ENCODE measurements at places on chromosomes 7 and 10. TPM values are rescaled to one million over a fixed set of nuclear protein-coding genes. Genes with fewer than 3 reads are reported as not detected.
A peak's percentile ranks its signal among the peaks of the same experiment; 100 is the strongest.

CFAP70 gene
- not detected for total RNA-seq

FAM13C gene
- 3.4 TPM for total RNA-seq

- peak; percentile 62 for DNase-seq
These were observed 672 bp downstream of the LFNG start for GRCh38 chr7:2520131-2520760.

DNA sequence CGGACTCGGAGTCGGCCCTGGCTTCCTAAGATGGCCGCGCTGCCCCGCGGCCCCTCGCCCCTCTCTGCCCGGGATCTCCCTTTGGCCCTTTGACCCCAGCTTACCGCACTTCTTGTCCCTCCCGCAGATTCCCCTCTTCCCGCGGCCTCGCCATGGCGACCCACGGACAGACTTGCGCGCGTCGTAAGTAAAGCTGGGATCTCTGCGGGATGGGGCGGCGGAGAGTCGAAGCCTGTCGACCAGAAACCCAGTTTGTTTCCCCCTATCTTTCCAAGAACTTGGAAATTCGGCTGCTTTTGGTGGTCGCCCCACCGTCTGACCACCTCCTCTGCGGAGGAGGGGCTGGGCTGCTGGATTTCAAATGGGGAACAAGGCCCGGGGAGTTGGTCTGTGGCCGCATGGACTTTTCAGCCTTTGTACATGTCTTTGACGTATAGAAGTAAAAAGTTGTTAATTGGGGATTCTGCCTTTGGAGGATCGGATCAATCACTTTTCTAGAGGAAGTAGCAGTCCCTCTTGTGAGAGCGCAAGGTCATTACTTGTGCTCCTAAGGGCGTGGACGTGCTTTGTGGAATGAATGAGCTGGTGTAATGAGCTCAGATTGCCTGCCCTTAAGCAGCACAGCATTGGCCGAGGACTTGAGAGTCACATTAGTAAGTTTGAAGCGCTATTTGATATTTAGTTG is 553 bp downstream of the VDAC2 start:
- peak; percentile 52 for DNase-seq

FLNC gene
- total RNA-seq: 11.2 TPM

DNA sequence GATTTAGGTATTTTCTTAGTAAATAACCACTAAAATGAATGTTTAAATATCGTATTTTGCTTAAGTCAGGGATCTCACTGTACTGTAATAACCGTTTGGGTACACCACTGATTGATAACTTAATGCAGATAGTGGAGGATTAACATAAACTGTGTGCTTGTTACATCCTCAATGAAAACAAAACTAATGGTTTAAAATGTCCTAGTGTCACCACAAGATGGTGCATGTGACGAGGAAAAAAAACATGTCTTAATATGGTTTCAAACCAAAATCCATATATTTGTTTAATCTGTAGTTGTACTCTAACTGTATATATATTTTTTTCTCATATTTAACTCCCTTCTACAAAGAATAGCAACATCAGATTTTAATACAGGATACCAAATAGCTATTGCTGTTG is 19.2 kb downstream of the ARMC10 start:
- no peak for DNase-seq

FANK1 gene
- total RNA-seq: 0.68 TPM

GRCh38 chr10:12797471-12798262 is 203.8 kb downstream of the CCDC3 start:
- no peak for DNase-seq

GRCh38 chr10:11894381-11895107 is 71.4 kb downstream of the PROSER2 start:
- DNase-seq: no peak

Data from RPMI7951 (cell line).